ENCODE measurements at places on chromosomes 6 and 20.

DNA sequence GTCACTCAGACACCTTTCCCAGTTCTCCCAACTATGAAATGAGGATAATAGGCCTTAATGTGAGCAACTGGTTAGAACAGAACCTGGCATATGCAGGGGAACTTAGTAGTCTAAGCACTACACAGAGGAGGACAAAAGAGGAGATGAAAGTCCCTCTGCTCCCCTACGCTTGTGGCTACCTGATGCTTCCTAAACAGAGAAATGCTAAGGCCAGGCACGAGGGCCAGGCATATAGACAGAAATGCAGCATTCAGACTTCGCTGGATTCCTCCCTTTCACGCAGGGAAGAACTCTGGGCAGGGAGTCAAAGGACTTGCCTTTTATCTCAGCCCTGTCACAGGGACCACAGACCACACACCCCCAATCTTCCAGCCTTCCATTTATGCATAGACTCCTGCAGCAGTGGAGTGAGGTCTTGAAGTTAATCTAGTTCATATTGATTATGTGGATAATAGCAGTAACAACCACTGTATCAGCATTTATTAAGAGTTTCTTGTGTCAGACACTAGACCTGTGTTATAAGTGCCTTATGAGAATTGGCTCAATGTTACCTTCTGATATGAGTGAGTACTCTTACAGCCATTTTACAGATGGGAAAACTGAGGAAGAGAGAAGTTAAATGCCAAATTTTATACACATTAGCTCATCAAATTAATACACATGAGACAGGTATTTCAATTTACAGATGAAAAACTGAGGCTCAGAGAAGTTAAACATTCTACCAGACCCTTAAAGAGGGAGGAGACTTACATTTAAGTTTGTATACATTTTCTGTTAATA, 27.0 kb upstream of the TRAF3IP2 start:
- no peak for DNase-seq

DNA sequence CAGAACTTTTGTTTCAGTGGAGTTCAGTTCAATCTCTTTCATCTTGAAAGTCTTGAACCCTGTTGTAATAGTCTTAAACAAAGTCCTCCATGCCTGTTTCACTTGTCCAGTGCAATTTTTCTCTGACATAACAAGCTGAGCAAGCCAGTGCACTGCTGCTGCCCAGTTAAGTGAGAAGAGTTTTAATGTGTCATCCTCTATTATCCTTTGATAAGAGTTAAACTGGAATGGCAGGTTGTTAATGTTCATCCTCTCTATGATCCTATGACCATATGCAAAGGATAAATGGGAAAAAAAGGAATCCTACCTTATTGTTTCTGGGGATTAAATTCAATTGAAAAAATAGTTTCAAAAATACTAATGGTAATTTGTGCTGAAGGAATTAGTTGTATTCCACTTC, 197.5 kb downstream of the FRK start:
- no peak for DNase-seq

DNA sequence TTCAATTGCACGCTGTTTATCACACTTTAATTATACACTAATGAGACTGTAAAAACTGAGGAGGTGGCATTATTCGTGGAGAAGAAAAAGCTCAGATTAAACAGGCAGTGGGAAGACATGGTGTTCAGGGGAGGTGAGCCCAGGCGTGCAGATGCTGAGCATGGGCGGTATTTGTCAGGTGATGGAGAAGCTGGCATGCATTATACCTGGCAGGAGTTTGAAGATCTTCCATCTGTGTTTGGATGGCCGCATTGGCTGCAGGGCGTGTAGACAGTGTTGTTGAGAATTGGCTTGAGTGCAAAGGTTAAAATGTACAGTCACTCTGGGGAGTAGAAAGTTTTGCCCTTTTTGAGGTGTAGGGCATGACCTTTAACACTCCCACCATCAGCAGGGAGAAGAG, 213.8 kb downstream of the ERMARD start:
- no peak for DNase-seq

DNA sequence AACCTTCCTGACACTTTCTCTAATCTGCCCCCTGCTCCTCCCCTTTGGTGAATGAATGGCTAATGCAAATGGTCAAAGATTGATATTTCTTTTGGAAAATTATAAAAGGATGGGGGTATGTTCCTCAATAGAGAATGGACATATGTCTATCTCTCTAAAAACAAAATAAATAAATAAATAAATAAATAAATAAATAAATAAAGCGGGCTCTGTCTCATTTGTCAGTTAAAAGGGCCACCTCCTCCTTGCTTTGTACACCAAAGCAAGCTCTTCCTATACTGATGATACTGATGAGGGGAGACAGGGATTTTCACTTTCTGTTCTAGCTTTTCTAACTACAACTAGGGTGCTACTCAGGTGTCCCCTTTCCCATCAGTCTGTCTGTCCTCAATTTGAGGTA, 135.5 kb upstream of the SPACA1 start:
- no peak for DNase-seq

- no peak for DNase-seq
Measured at GRCh38 chr20:48194583-48194982, 409.3 kb upstream of the SULF2 start.

DNA sequence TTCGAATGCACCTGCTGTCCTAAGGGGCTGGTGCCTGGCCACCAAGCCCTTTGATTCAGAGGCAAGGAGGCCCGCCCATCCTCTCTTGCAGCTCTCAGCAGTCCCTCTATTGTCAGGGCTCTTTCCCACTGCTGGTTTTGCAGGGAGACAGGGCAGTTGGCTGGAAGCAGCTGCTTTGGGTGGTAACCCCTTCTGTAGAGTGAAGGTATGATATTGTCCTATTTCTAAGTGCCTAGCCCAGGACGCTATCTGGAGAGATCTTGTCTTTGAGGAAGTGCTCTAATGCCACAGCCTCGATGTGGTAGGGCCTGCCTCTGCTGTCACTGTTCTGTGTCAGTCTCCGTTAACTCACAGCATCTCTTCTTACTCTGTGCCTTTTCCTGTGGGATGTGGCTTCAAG, 5.6 kb downstream of the PLCG1 start:
- no peak for DNase-seq

DNA sequence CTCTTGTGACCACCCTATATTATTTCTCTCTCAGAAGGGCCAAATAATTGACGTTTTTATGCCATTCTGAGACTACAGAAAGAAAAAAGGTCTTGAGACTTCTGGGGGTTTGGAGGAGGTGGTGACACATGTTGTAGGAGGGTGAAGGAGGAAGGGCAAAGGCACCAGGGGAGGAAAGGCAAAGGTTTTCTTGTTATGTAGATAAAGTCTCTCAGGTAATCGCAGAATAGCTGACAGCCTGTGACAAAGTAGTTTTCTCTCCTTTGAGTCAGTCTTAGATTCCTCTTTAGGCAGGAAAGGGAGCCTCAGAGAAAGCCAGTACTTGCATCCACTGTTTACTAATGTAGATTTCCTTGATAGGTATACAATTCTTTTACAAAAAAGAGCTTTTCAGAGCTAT, 23.6 kb downstream of the OR2B2 start:
- DNase-seq, result no peak

Measured in BJ (cell line).